ENCODE measurements at places on chromosomes 3 and 15. TPM values are rescaled to one million over a fixed set of nuclear protein-coding genes. Genes with fewer than 3 reads are reported as not detected.

MKRN2OS gene
- 1.1 TPM for total RNA-seq

THBS1 gene
- total RNA-seq, result 10,188 TPM

SLC6A6 gene
- 9.8 TPM for total RNA-seq

PIERCE2 gene
- 2.2 TPM for total RNA-seq

CFAP20DC gene
- total RNA-seq, result 2.0 TPM

NR2F2 gene
- total RNA-seq, result 23.2 TPM

ITIH3 gene
- not detected for total RNA-seq

UROC1 gene
- not detected for total RNA-seq

C3orf22 gene
- not detected for total RNA-seq

ZNF445 gene
- 10.2 TPM for total RNA-seq

SPATA12 gene
- total RNA-seq, result not detected

ARHGAP11A gene
- 3.9 TPM for total RNA-seq

NSUN3 gene
- total RNA-seq, result 12.3 TPM

OR5K3 gene
- not detected for total RNA-seq

P2RY14 gene
- total RNA-seq, result not detected

GAP43 gene
- total RNA-seq, result not detected

SCAANT1 gene
- total RNA-seq, result not detected

DBR1 gene
- 10.6 TPM for total RNA-seq

STRIT1 gene
- not detected for total RNA-seq

ST3GAL6 gene
- total RNA-seq, result 8.8 TPM

CCDC54 gene
- not detected for total RNA-seq

RBSN gene
- 25.1 TPM for total RNA-seq

PRICKLE2 gene
- 50.8 TPM for total RNA-seq

POLR2H gene
- 39.3 TPM for total RNA-seq

CCDC80 gene
- 1,789 TPM for total RNA-seq

SLC28A1 gene
- total RNA-seq, result not detected

MEGF11 gene
- total RNA-seq, result not detected

GP9 gene
- total RNA-seq, result not detected

ARRDC4 gene
- total RNA-seq, result 18.8 TPM

CFAP100 gene
- total RNA-seq, result not detected

TXNRD3 gene
- total RNA-seq, result 12.2 TPM

NEIL1 gene
- 24.7 TPM for total RNA-seq

FHIT gene
- 5.1 TPM for total RNA-seq

C3orf20 gene
- 0.11 TPM for total RNA-seq

PLAAT1 gene
- not detected for total RNA-seq

FBXO40 gene
- not detected for total RNA-seq

GOLGA6D gene
- not detected for total RNA-seq

TRPM1 gene
- not detected for total RNA-seq

RTP1 gene
- not detected for total RNA-seq

CTXN2 gene
- not detected for total RNA-seq

GPR149 gene
- not detected for total RNA-seq

TRIM42 gene
- total RNA-seq, result not detected

CELF6 gene
- total RNA-seq, result 0.11 TPM

EPHB3 gene
- total RNA-seq, result 3.7 TPM

PDZRN3 gene
- total RNA-seq, result 12.8 TPM

PPP2R3A gene
- total RNA-seq, result 63.3 TPM

PHLDB2 gene
- total RNA-seq, result 618 TPM

BFSP2 gene
- not detected for total RNA-seq

TMEM108 gene
- total RNA-seq, result 0.11 TPM

HRG gene
- not detected for total RNA-seq

RNF123 gene
- total RNA-seq, result 38.8 TPM
